NCI-H526 treated with DMSO at 0.1 percent for 48 hours (cell line): ENCODE measurements at places on chromosomes 6 and 20.
A peak's percentile ranks its signal among the peaks of the same experiment; 100 is the strongest.

DNA sequence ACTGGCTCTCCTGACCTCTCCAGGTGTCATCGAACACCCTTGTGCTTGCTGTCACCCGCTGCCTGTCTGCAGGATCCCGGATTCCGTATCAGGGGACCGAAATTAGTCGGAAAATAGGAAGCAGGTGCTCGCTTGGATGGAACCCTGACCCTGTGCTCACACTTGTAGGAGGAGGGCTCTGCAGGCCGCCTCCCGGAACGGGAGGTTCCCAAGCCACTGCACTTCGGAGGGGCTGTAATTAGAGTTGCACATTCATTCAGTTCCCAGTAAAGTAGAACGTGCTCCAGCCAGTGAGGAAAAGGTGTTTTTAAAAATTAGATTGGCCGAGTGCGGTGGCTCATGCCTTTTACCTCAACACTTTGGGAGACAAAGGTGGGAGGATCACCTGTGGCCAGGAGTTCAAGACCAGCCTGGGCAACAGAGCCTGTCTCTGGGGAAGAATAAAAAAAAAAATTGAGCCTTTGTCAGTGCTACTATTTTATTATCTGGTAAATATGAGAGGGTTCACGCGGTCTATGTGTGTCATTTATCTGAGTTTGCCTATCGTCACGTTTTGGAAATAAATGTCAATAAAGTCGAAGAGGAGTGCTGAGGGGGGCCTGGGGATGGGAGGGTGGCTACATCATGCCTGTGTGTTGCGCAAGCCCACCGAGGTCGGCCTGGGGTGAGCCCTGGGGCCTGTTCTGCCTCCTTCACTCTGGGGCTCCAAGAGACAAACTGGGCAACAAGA lies 1.5 kb upstream of the GMEB2 start:
- peak; percentile 80 for DNase-seq

GRCh38 chr20:22389836-22390542 lies 194.4 kb downstream of the FOXA2 start:
- DNase-seq, result no peak

DNA sequence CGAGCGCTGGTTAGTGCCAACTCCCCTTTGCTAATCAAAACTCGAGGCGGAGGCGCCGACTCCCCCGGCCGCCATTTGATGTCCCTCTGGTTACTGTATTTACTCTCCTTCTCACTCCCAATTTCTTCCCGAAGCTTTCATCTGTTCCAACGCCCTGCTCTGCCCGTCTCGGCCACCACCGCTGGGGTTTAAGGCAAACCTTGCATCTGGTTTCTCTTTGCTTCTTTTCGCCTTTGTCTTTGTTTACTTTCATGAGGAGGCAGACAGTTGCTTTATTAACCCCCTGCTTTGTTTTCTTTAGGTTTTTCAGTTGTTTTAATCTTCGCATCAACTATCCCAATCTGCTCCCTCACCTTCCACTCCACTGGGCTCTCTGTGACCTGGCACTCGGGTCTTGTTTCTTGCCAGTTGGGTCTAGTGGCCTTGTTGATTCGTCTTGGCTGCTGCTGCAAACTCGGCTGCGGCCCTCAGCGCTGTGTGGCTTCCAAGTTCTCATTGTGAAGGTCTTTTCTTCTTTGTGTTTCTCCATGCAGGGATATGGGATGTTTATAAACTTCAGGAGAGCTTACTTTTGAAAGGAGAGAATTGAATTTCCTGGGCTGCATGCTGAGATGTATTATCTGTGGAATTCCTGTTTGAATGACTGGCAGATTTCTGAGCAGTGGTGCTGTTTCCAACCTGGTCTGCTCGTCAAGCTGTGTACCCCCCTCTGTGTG lies 155.1 kb downstream of the CDC5L start:
- no peak for DNase-seq

DNA sequence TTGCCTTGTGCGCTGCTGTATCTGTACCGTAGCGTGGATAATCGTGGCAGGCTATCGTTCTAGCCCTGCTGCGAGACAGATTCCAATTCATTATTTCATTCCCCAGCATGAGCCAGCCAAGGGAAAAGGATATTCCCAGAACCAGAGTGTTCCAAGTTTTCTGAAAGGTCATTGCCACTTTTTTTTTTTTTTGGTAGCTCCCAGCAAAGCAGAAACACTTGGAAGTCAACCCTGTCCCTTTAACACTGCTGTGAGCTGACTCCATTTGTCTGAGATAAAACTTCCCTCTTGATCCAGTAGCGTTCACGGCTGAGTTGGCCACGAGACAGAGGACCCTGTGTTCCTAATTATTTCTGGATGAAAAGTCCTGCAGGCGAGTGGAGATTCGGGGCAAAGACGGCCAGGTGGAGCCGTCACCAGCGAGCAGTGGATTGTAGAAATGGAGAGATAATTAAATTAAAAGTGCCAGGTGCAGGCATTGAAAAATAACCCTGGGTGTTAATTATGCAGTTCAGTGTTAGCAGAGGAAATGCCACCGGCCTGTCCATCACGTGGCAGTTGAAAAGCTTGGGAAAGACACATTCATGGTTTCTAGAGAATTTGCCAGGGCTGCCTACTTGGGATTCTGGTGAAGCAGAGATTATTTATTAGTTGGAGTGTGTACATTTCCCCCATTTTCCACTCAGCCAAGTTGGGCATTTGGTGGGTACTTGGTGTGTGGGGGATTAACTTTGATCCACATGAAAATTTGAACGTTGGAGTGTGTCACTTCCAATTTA lies 164.2 kb downstream of the SLC24A3 start:
- DNase-seq, result no peak

DNA sequence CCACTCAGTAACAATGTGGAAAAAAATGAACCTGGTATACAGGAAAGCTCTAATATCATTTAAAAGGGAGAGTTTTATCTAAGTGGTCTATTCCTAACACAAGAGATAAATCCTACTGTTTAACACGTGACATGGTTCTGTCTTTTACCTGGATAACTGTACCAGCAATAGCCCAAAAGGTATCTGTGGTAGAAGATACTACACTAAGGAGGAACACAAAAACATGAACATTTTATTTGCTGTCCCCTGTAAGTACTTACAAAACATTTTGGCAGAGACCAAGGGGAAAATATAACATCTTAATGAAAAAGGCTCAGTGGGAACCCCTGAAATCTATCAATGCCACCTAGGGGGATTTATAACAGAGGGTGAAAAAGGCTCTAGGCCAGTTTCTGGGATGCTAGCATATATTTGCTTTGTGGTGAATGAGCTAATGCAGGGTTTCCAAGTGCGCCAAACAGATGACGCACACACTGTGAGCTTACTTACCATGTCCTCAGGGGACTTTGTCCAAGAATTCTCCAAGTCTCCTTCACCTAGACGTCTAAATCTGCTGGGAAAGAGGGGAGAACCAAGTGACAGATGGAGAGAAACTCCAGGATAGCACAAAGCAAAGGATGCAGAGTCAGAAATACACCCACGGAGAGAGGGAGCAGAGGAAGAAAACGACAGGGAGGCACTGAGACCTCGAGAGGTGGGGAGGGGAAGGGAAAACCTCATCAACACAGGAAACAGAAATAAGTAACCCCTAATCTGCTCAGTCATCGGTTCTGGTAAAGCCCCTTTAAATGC lies 147.9 kb upstream of the PRND start:
- DNase-seq, result no peak

DNA sequence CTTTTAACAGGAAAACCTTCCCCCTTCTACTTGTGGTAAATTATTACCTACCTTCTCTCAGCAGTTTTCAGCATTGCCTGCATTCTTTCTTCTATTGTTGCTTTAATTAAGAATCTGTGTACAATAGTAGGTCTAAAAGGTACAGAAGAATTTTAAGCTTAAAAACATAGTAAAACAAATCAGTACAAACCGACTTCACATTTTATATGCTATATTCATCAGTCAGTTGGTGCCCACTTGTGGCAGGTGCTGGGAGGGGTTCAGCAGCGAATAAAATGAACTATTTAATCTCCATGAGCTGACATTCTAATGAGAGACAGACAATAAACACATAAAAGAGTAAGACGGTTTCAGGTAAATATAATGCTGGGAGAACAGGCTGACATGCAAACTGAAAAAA lies 73.4 kb upstream of the FBXO30 start:
- peak; percentile 48 for DNase-seq

DNA sequence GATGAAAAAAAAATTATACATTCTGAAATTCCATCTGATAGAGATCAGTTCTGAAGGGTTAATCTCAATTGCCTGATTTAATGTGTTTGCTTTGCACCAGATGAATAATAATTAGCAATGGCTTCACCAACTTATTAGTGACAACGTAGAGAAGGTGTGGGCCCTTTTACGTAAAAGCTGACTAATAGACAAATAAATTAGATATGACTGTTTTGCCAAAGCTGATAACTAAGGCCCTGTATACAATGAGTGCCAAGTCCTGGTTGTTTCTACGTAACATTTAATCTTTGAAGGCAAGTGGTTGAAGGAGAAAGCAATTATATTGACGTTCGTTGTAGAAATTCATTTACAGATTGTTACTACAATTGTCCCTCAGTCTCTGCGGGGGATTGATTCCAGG lies 10.8 kb downstream of the SGK1 start:
- no peak for DNase-seq
